ENCODE measurements at places on chromosomes 7 and 10. TPM values are rescaled to one million over a fixed set of nuclear protein-coding genes. Genes with fewer than 3 reads are reported as not detected.

DNA sequence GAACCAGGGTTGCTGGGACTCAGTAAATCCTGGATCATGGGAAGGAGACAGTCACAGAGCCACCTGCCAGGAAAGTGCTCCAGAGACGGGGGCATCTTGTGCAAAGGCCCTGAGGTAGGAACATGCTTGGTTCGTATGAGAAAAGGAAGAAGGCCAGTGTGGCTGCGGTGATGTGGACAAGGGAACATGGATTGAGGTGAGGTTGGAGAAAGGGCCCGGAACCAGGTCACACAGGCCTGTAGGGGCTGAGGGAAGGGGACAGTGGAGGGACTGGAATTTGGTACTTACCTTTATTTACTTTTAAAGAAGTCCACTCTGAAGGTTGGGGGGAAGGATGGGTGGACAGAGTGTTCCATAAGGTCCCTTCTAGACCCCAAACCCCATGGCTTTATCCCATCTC lies 32.9 kb upstream of the CXCL12 start:
- no peak for DNase-seq

The MYPN gene
- not detected for polyA plus RNA-seq

- DNase-seq = no peak
Measured at GRCh38 chr10:79910344-79910743, 38.6 kb downstream of the SFTPD start.

DNA sequence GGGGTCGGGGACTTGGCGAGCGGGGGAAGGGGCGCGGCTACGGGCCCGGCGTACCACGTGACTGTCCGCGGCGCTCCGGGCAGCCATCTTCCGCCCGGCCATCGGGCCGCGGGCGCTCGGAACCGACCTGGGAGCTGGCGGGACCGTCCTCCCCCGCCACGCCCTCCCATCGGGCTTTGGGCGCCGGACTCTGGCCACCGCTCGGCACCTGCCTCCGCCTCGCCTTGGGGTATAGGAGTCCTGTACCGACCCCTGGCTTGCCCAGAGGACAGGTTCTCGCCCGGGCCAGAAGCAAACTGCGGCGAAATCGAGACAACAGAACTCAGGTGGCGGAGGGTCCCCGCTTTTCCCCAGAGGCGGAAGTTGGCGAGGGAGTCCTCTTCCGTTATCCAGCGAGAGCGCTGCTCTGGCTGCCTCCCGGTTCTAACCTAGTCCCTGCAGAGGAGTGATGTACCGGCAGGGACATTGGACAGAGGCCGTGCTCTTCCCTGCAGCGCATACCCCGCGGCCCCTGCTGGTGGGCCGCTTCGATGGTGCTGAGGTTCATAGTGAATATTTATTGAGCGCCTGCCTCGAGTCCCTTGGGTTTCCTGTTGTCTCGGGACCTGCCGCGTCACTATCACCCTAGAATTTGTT lies 1.2 kb upstream of the SGMS1 start:
- peak; percentile 90 for DNase-seq

DNA sequence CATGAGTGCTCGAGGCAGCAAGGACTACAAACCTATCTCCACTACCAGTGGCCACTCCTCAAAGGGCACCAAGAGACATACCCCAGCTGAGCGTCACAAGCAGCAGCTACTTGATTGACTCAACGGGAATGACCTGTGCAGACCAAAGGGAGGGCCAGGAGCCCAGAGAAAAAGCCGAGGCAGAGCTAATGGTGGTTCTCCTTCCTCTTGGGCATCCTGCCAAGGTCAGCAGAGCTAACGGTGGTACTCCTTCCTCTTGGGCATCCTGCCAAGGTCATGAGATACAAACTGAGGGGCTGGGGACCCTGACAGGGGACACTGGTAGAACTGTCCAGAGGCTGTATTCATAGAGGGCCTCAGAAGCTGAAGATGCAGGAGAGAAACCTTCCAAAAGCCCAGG lies 60.4 kb downstream of the FAM53B start:
- DNase-seq = peak; percentile 45

GRCh38 chr7:29288181-29289091 lies 93.9 kb downstream of the CHN2 start:
- DNase-seq = no peak

The ATP5F1C gene
- 82.7 TPM for polyA plus RNA-seq

The CLDN3 gene
- polyA plus RNA-seq = not detected

The TET1 gene
- 0.30 TPM for polyA plus RNA-seq

The GNGT1 gene
- polyA plus RNA-seq = not detected

The ELOVL3 gene
- not detected for polyA plus RNA-seq

- DNase-seq = no peak
Measured at GRCh38 chr10:59271160-59271559, 91.2 kb downstream of the FAM13C start.

- no peak for DNase-seq
Measured at GRCh38 chr10:89515031-89515841, 20.2 kb downstream of the SLC16A12 start.

The TMEM176A gene
- 1.1 TPM for polyA plus RNA-seq

DNA sequence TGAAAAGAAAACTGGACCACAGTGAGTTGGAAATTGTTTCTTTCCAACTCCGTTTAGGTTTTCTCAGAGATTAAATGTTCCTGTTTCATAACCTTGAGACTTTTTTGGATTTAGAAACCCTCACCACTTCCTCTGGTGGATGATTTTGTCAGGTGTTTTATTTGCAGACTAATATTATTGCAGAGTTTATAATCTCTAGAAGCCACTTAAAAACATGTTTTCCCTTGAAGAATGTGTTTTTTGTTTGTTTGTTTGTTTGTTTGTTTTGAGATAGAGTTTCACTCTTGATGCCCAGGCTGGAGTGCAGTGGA lies 520 bp upstream of the MICU1 start:
- no peak for DNase-seq

The EFCAB10 gene
- not detected for polyA plus RNA-seq
